ENCODE measurements at places on chromosomes 12 and 14. TPM values are rescaled to one million over a fixed set of nuclear protein-coding genes. Genes with fewer than 3 reads are reported as not detected.
A peak's percentile ranks its signal among the peaks of the same experiment; 100 is the strongest.

DNA sequence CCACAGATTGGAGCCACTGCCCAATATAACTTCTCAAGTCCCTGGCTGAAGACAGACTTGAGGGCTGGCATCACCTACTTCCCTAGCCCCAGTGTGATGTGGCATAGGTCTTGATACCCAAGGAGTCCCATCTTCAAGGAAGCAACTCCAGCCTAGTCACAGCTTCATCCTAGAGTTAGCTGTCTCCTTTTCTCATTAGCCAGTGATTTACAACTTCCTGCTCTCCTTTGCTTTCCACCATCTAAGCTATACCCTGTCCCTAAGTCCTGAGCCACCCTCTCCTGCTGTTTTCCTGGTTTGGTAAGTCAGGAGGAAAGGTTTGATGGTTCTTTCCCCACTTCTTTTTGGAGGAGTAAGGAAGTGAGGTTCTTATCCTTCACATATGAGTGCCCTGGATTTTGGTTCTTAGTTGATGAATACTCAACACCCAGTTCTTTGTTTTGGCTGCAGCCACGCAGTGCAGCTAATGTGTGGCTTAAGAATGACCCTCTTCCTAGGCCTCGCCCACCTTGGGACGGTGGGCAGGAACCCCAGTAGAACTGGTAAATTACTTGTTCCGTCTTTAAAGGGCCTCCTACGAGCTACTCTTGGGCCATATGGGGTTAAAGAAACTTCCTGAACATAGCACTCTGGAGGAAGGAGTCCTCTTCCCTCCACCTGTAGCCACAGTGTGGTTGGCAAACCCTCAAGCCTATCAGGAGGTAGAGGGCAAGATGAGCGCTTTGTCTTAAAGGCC, 3.9 kb upstream of the GPX2 start:
- no peak for DNase-seq

GRCh38 chr12:42426746-42427145, 100.8 kb downstream of the PPHLN1 start:
- peak; percentile 86 for DNase-seq

MUCL1 gene
- total RNA-seq, result not detected

- DNase-seq, result peak; percentile 79
Measured at GRCh38 chr14:49853572-49854375, 1.2 kb upstream of the NEMF start.

RNASE7 gene
- total RNA-seq, result not detected

DNA sequence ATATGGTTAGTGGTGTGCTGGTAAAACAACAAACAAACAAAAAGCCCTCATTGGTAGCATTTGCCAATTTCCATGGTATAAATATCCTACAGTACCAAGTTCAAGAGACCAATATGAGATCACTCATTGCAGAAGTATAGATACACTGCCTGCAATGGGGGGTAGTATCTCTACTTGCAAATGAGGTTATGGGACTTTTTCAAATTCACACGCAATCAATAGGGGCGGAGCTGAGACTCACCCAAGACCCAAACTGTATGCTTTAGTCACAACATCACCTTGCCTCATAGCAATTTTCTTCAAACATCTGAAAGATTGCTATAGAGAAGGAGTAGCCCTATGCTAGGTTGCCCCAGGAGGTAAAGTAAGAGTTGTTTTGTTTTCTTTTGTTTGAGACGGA, 93.7 kb downstream of the VCPKMT start:
- no peak for DNase-seq
